ENCODE measurements at places on chromosomes 2 and 18. TPM values are rescaled to one million over a fixed set of nuclear protein-coding genes. Genes with fewer than 3 reads are reported as not detected.

DNA sequence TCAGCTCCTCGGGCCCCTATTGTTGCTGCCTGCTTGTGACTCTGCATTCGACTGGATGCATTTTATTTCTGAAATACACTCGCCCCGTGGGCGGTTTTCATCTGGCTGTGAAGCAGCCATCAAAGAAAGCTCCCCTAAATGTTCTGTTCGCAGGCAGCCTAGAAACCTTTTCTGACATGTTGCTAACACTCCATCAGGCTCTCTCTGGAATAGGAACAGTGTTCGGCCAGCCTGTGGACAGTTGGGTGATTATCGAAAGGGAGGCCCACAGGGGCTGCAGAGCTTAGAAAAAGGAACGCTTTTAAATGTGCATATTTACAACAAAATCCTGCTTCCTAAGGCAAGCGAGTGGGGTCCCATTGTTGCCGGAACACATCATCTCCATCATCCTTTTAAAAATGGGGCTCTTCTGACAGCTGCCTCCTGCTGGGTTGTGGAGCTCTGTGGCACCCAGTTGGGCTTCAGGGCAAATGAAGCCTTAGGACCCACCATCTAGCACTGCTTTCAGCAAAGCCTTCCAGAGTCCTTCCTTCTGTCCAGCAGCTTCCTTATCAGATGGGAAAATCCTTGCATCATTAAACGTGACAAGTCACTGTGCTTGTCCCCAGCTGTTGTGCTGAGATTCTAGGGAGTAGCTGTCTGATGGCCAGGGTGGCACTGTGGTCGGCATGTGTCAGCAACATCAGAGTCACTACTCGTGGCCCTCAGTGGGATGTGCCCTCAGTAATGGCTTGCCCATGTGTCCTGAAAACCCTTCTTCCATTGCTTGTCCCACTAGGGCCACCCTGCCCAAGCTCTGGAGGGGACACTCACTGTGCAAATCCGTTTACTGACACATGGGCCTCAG, 102.6 kb downstream of the GBX2 start:
- no peak overlapping the region for H3K4me3 ChIP-seq
- no peaks in the 10 kb centered on the region for H3K27me3 ChIP-seq
- H3K4me1 ChIP-seq: peaks cover 4% of the 10 kb centered on the region
- H3K36me3 ChIP-seq: no peaks in the 10 kb centered on the region

DNA sequence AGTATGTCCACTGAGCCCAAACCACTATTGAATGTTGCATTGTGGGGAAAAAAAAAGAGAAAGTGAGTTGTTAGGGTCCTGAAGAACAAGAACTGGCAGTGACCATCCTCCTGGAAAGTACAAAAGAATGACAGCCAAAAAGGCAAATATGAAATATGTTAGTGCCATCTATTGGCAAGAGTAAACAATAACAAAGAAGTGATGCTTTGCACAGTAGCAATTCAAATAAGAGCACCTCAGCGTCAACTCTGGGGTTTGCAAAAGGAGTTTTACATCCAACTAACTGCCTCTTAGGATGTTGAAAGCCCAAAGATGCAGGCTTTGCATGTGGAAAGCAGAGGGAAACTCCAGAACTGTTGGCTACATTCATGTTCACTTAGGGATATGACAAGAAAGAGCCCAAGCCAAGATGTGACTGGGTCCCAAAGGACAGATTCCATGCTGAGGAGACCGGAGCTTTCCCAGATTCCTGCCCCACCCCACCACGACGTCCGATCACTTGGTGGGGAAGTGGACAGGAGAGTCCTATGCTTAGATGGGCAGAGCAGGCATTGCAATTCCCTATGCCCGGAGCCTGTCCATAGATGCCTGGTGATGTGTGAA, 15.6 kb downstream of the TRABD2A start:
- peaks cover 29% of the 10 kb centered on the region for H3K4me1 ChIP-seq
- no peak for DNase-seq
- H3K36me3 ChIP-seq: peaks cover 9% of the 10 kb centered on the region
- no peak overlapping the region for H3K4me3 ChIP-seq
- peak overlapping the region; percentile 45 for H3K27ac ChIP-seq

DNA sequence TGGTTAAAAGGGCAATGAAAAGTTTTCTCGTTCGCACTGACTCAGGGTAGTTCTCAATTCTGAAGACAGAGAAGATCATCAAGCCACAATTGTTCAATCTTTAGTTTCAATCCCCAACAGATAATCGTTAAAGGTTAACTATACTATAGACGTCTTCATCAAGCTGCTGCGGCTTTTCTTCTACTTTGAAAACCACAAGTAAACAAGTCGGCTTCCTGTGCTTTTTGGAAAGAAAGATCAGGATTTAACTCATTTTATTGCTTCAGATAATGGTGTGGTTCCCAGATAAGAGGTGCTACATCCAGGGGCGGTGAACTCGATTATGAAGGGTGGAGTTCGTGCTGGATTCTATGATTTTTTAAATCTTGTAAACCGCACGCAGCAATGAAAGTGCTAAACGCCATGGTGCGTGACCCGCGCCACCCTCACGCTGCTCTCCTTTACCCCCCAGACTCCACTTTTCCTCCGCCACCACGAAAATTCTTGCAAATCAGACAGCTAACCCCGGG, 545 bp upstream of the CDCA7 start:
- peaks cover 46% of the 10 kb centered on the region for H3K4me1 ChIP-seq
- H3K27ac ChIP-seq: peak overlapping the region; percentile 95
- peak overlapping the region; percentile 87 for H3K4me3 ChIP-seq
- H3K36me3 ChIP-seq: peaks cover 22% of the 10 kb centered on the region
- peaks cover 41% of the 10 kb centered on the region for H3K27me3 ChIP-seq

The ANKRD30B gene
- total RNA-seq: not detected

GRCh38 chr2:75424936-75425619, 135.7 kb downstream of the EVA1A start:
- H3K36me3 ChIP-seq: no peaks in the 10 kb centered on the region
- H3K27ac ChIP-seq: no peak overlapping the region
- DNase-seq: no peak
- no peak overlapping the region for H3K4me3 ChIP-seq
- H3K4me1 ChIP-seq: no peaks in the 10 kb centered on the region

GRCh38 chr18:23053776-23054457, 81.4 kb upstream of the CABLES1 start:
- DNase-seq: no peak
- H3K27me3 ChIP-seq: peaks cover 13% of the 10 kb centered on the region
- H3K4me1 ChIP-seq: peaks cover 12% of the 10 kb centered on the region
- H3K36me3 ChIP-seq: no peaks in the 10 kb centered on the region
- no peak overlapping the region for H3K27ac ChIP-seq
- no peak overlapping the region for H3K4me3 ChIP-seq

DNA sequence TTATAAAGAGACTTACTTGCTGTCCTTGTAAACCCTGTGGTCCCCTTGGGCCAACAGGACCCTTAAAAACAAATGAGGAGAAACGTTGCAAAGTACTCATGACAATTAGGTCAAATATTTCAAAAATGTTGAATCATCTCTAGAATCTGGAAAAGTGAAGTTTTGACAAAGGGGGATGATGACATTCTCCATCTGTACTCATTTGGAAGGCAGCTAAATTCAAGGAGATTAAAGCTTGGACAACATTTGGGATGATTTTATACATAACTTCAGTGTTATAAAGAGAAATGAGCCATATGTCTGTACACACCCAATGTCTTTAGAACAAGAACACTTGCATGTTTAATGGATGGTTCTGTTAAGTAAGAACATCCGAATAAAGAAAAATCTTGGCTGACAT, 92.9 kb downstream of the COL5A2 start:
- no peak overlapping the region for H3K27ac ChIP-seq
- no peaks in the 10 kb centered on the region for H3K27me3 ChIP-seq
- no peak overlapping the region for H3K4me3 ChIP-seq

DNA sequence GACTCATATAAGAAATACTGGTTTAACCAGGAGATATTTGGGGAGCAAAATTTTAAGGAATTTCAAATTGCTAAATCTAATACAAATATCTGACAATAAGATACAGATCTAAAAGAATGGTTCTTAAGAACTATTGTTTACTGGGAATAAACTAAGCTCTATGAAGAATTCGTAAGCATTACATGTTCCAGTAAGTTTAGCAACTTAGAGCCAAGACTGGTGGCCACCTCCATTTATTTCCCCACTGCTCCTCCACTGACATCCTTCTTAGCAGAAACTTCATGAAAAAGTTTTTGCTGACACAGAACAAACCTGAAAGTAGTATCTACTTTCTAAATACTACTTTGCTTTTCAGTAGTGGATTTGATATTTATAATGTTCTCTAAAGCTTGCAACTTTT, 83.0 kb downstream of the ACSL3 start:
- H3K4me3 ChIP-seq: no peak overlapping the region
- peaks cover 6% of the 10 kb centered on the region for H3K27me3 ChIP-seq
- H3K27ac ChIP-seq: no peak overlapping the region
- peaks cover 8% of the 10 kb centered on the region for H3K4me1 ChIP-seq

The NXPH2 gene
- total RNA-seq: not detected

The NEU4 gene
- not detected for total RNA-seq

The TMEM214 gene
- 68.7 TPM for total RNA-seq

The POTEC gene
- total RNA-seq: not detected

DNA sequence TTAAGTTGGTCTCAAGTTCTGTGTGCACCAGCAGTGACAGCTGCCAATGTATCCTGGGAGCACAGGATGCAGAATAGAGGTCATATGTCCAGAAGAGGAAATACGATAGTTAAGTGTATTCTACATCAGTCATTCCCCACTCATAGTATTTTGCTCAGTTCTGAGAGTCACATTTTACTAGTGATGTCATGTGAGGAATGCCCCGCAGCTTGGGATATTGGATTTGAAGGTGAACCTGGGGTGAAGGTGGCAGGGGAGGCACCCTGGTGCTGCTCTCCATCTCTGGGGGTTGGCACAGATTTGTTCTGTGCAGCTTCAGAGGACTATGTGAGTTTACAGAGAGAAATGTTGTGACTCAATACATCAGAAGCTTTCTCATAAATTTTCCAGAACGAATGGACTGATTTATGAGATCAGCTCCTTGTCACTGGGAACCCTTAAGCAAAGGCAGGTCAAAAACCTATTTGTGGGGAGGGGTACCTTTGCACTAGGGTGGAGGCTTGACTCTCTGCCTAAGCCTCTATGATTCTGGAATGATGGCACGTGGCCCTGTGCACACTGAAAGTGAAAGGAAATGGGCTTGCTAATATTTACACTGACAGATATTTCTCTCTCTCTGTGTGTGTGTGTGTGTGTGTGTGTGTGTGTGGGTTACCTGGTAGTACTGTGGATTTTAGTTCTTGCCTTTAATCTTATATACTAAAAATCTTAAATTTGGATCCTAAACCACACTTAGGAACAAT, 95.9 kb downstream of the NEB start:
- H3K27me3 ChIP-seq: no peaks in the 10 kb centered on the region
- peak; percentile 54 for DNase-seq
- H3K4me3 ChIP-seq: peak overlapping the region; percentile 4
- peaks cover 13% of the 10 kb centered on the region for H3K36me3 ChIP-seq
- peaks cover 29% of the 10 kb centered on the region for H3K4me1 ChIP-seq
- H3K27ac ChIP-seq: peak overlapping the region; percentile 91

DNA sequence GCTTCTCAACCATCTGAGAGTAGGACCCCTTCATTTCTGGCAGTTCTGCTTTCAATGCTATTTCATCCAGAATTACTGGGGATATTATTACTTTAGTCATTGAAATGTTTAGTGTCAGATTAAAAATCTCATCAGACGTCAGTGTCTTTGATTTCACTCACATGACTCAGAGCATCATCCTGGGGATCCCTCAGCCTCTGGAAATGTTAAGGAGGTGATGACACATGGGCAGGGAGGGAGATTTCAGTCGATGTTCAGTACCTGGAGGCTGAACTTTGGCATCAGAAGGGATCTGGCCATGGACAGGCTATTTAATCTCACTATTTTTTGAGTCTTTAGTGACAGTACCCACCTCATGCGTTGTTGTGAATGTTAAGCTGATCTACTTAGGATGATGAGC, 39.1 kb downstream of the OSBPL6 start:
- H3K27me3 ChIP-seq: peaks cover 9% of the 10 kb centered on the region
- H3K4me3 ChIP-seq: no peak overlapping the region
- no peaks in the 10 kb centered on the region for H3K36me3 ChIP-seq
- no peaks in the 10 kb centered on the region for H3K4me1 ChIP-seq
- H3K27ac ChIP-seq: no peak overlapping the region

The ALPI gene
- not detected for total RNA-seq

GRCh38 chr2:229118927-229119326, 152.2 kb downstream of the PID1 start:
- no peaks in the 10 kb centered on the region for H3K27me3 ChIP-seq
- H3K36me3 ChIP-seq: no peaks in the 10 kb centered on the region
- no peaks in the 10 kb centered on the region for H3K4me1 ChIP-seq
- H3K27ac ChIP-seq: no peak overlapping the region

DNA sequence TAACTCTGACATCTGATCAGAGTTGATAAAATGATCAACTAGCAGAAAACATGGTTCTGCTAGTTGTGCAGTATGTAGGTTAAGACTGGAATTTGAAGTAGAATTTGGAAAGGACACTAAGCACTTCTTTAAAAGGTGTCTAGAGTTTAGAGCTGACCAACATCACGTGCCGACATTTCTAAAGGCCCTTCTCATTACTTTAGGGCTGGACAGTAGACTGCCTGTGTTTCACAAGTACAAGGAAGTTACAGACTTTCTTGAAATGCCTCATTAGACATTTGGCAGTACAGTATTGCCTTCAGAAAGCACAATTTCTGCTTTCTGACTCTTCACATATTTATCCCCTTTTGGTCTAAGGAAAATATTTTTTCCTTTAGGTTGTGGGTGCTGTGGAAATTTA, 255.3 kb downstream of the ZNF385B start:
- no peak for DNase-seq
- no peak overlapping the region for H3K27ac ChIP-seq
- no peaks in the 10 kb centered on the region for H3K4me1 ChIP-seq
- no peaks in the 10 kb centered on the region for H3K27me3 ChIP-seq

GRCh38 chr2:216849987-216850386, 9.9 kb downstream of the TNP1 start:
- H3K4me1 ChIP-seq: peaks cover 4% of the 10 kb centered on the region
- H3K4me3 ChIP-seq: no peak overlapping the region
- DNase-seq: no peak
- H3K27me3 ChIP-seq: peaks cover 21% of the 10 kb centered on the region
- no peaks in the 10 kb centered on the region for H3K36me3 ChIP-seq

DNA sequence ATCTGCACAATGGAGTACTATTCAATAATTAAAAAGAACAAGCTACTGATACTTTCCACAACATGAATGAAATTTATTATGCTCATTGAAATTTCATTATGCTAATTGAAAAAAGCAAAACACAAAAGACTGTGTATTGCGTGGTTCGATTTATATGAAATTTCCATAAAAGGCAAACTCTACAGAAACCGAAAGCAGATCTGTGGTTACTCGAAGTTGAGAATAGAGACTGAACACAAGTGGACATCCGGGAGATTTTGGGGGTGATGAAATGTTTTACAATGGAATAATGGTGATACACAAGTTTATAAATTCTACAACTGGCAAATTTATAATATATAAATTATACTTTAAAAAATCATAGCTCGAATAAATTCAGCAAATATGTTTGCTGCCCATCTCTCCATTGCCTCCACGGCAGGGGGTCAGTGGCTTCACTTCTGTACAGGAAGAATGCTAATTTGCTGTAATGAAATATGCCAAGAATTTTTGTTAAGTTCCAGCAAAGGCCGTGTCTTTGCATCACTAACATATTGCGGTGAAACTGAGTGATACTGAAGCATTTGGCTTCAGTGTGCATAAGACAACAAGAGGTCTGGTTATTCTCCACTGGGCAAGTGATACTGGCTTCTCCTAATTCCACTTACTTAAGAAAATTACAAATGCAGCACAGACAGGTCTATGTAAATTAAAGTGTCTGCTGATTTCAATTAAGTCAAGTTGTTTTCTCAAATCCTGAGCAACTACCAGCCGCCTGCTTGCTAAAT, 96.7 kb downstream of the TMEM163 start:
- peaks cover 48% of the 10 kb centered on the region for H3K36me3 ChIP-seq
- H3K27me3 ChIP-seq: peaks cover 7% of the 10 kb centered on the region
- H3K4me3 ChIP-seq: no peak overlapping the region
- peaks cover 33% of the 10 kb centered on the region for H3K4me1 ChIP-seq
- H3K27ac ChIP-seq: peak overlapping the region; percentile 26
- DNase-seq: no peak

Data from activated CD8-positive, alpha-beta memory T cell treated with anti-CD3 and anti-CD28 coated beads, Interleukin-2, amount 10 ng/mL, durations not matched to agents 7 days and 5 days (primary cell).